Stimulated activated CD4-positive, alpha-beta T cell treated with anti-CD3 and anti-CD28 coated beads, Interleukin-1b, Interleukin-23, amount 100 ng/mL, for 1 hour (primary cell): ENCODE measurements at places on chromosomes 5 and 9.

GRCh38 chr5:138901716-138902115 is 26.6 kb upstream of the LRRTM2 start:
- no peak for DNase-seq

DNA sequence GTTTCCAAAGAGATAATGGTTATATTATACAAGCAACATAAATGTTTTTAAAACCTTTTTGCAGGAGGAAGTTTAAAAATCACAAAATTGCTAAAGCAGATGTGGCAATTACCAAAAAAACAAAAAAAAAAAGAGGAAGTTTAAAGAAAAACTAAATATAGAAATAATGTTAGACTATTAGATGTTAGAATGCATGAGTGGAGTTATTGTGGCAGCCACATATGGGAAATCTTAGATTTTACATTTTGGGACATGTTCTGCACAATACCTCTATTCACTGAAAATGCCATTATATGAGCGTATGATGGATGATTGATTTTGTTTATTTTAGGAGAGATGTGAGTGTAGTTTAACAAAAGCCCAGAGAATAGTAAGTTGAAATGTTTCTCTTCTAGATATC is 31.2 kb upstream of the DTWD2 start:
- no peak for DNase-seq

GRCh38 chr5:98769959-98770208 is 3.6 kb upstream of the RGMB start:
- no peak for DNase-seq

- no peak for DNase-seq
Observed at GRCh38 chr9:107485458-107486043, 4.0 kb downstream of the KLF4 start.

GRCh38 chr5:93302711-93303110 is 278.3 kb downstream of the NR2F1-AS1 start:
- no peak for DNase-seq

- no peak for DNase-seq
Observed at GRCh38 chr5:113909782-113910181, 396.3 kb downstream of the YTHDC2 start.

GRCh38 chr5:132274050-132274792 is 16.7 kb downstream of the PDLIM4 start:
- DNase-seq, result no peak

DNA sequence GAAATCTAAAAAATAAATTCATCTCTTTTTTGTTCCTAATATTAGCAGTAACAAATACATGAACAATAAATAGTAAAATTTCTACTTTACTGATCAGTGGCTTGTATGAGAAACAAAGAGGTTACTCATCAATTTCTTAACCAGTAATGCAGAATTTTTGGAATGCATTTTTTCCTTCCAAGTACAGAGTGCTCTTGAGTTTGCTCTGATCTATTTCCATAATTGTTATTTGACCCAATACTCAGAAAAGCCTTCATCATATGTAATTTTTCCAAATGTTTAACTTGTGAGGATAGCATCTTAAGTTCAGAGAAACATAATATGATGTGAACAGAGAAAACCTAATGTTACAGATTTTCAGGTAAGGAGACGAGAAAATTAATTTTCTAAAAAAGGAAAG is 47.3 kb downstream of the FBN2 start:
- no peak for DNase-seq

- no peak for DNase-seq
Observed at GRCh38 chr9:94975480-94975879, 249.0 kb downstream of the AOPEP start.

- DNase-seq, result no peak
Observed at GRCh38 chr5:58924306-58924705, 341.4 kb downstream of the RAB3C start.
